ENCODE measurements at places on chromosomes 2 and 18.

DNA sequence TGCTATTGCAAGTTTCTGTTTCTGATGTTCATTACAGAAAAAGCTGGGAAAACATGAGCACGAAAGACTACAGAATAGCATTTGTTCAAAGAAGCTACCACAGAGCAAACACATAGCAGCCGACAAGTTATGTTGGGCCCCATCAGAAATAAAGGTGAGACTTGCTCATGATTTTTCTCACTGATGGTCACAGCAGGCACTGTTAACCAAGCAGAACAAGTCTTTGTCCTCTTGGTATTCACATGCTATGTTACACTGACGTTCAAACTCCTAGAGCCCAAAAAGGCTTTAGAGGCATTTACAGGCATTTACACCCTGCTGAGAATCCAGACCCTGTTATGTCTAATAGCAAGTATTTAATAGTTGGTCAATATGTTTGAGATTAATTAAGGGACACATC, 235.0 kb upstream of the HNMT start:
- DNase-seq, result no peak

DNA sequence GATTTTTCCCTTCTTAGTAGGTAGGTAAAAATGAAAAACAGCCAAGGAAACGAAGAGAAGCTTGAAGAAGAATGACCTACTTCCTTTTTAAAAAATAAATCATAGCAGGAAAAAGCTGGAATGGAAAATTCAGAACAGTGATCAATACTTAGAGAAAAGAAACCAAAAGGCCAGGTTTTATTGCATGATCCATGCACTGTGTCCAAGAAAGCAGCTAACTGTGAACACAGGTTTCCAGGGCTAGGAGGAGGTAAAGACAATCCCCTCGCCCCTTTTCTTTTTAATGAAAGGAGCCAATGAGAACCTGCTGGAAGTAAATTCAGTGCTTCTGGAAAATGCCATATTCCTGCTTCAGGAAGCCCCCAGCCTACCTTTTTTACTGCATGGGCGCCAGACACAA, 47.2 kb downstream of the BOD1L2 start:
- no peak for DNase-seq

GRCh38 chr2:101905746-101906336, 85.9 kb upstream of the IL1R2 start:
- DNase-seq, result no peak

GRCh38 chr18:49845629-49846360, 32.5 kb upstream of the ACAA2 start:
- no peak for DNase-seq

DNA sequence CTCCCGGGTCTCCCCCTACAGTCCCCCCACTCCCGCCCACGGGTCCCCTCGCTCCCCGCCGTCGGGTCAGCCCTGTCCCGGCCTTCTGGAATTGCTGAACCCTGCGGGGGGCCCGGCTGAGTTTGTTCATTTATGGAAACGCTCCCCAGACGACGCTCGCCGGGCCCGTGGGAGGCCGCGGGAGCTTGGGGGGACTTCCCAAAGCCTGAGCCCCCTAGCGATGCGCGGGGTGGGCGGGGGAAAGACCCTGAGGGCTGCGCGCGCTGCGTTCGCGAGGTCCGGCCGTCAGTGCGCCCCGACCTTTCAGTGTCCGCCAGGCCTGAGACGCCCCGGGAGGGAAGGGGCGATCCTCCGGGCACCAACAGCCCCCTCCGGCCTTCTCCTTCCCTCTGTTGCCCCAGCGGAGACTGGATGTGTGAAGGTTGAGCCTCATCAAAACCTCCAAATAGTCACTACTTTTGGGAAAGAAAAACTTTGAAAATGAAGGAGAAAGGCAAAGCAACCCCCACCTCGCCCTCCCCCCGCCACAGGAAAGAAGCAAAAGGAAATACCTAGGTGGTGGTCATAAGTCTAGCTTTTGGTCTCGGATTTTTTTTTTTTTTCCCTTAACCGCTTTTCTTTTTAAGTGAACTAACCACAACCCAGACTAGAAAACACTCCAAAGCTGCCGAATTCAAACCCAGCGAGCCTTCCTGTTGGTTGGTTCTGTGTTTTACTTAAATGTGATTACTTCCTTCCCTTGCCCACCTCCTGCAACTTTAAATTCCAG, 509 bp upstream of the CYS1 start:
- peak; percentile 70 for DNase-seq

GRCh38 chr2:164910101-164910899, 45.0 kb downstream of the SLC38A11 start:
- DNase-seq, result no peak
